SHP77 (cell line): ENCODE measurements at places on chromosomes 4 and X.

GRCh38 chr4:133802359-133803140 lies 399.0 kb downstream of the PABPC4L start:
- no peak for DNase-seq

- DNase-seq = no peak
Measured at GRCh38 chrX:51776851-51777250, 33.6 kb downstream of the GSPT2 start.

DNA sequence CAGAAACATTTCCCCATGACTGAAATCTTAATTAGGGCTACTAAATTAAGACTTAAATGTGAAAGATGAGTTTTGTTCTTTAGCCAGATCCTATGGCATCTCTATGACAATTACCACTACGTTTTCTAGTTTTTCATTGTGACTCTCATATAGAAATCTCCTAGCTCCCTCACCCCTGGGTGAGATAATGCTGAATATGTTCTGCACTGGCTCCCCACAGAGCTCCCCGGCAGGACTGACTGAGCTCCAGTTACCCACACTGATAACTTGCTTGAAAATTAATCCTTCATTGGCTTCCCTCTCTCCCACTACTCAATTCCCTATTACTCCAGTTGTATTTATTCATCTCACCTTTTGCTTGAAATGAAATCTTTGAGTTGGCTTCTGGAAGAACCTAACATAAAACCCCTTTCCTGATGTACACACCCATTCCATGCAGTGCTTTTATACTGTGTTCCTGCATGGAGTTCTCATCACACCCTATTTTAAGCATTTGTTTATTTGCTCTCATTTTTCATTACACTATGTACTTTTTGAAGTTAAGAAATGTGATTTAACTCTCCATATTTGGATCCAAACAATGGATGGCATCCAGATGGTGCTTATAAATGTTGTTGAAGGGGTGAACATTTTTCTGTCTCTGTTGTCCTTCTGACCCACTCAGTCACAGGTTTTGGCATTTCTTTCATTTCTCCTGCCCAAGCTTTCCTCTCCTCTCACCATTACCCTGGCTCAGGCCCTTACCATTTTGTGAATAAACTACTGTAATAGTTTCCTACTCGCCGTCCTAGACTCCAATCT lies 623.4 kb downstream of the SPRY1 start:
- DNase-seq = no peak

DNA sequence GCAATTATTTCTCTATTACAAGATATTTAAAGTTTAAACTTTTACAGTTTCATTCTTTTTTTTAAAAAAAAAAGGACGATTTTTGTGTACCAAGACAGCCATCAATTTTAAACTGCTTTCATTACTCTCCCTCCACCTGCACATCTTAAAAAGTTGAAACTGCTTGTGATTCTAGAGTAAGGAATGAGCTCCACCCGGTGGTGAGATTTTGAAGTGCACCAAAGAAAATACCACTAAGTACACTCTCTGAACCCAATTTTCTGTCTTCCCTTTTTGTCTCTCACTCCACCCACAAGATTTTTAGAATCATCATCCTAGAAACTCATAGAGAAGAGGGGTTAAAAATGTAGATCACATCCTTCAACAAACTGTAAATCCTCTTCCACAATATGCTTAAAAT lies 91.3 kb upstream of the WDR44 start:
- peak; percentile 1 for DNase-seq

GRCh38 chr4:56210397-56210796 lies 176.9 kb downstream of the AASDH start:
- DNase-seq = no peak

GRCh38 chr4:37770016-37770415 lies 56.5 kb upstream of the PGM2 start:
- DNase-seq = no peak

DNA sequence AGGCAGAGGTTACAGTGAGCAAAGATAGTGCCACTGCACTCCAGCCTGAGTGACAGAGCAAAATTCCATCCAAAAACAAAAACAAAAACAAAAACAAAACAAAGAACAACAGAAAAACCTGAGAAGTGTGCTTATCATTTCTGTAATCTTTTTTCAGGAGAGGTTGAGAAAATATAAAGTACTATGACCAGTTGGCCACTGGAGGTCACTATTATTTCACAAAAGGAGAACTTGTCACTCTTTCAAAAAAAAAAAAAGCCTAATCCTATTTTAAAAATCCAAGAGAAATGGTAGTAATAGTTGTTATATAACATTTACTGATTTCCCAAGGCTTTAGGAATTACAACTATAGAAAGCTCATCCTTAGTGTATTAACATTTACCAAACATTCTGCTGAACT lies 24.9 kb upstream of the RNF150 start:
- no peak for DNase-seq

DNA sequence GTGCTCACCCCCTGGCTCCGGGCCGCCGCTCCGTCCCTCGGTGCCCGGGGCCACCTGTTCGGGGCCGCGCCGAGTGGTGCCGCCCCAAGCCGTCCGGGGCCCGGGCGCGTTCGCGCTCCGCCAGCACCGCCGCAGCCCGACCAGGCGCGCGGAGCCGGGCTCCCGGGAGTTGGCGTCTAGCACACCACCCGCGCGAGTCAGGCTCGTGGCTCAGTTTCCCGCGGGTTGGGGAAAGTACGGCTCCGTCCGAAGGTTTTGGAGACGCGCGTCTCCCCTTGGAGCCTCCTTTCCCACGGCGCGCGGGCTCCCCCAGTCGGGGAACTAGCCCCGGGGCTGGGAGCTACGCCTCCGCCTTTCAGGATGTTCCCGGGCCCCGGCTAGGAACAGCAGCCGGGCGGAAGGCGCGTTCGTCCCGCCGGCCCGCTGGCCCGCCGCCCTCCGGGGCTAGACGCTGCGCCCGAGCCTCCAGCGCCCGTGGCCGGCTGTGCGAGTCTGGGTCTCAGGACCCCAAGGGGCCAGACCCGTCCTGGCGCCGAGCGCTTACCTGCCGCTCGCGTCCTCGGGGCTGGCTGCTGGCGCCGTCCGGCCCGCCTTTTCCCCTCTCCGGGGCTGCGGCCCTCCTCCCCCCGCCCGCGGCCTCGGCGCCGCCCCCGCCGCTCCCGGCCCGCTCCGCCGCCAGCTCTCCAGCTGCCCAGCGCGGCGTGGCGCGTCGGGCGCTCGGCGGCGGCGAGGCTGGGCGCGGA lies at the start of gene ADGRG2:
Gene ADGRG2, minus strand, starts transcription at position 571 of the 743 bp plus-strand sequence. CDS start 53,634 bp downstream, outside the sequence.
- DNase-seq = no peak

DNA sequence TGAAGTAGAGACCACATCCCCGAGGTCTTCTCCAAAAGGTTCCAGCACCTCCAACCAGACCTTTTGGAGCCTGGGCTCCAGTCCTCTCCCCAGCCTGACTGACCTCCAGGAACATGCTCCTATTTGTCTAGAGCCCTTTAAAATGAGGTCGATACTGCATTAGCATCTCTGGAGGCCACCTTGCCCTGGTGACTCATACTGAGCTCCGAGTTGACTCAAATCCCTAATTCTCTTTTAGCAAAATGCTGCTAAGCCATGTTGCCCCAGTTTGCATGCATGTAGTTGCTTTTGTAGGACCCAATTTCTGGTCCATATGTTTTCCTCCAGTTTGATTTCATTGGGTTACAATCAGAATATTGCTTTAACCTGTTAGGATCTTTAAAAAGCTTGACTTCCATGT lies 43.5 kb upstream of the CITED1 start:
- DNase-seq = no peak

- no peak for DNase-seq
Measured at GRCh38 chr4:132227151-132227856, 921.8 kb upstream of the PCDH10 start.

- no peak for DNase-seq
Measured at GRCh38 chrX:40496728-40497127, 84.0 kb upstream of the ATP6AP2 start.

GRCh38 chr4:37816006-37816405 lies 10.5 kb upstream of the PGM2 start:
- DNase-seq = no peak

GRCh38 chrX:9539605-9540387 lies 74.9 kb downstream of the TBL1X start:
- DNase-seq = peak; percentile 31

DNA sequence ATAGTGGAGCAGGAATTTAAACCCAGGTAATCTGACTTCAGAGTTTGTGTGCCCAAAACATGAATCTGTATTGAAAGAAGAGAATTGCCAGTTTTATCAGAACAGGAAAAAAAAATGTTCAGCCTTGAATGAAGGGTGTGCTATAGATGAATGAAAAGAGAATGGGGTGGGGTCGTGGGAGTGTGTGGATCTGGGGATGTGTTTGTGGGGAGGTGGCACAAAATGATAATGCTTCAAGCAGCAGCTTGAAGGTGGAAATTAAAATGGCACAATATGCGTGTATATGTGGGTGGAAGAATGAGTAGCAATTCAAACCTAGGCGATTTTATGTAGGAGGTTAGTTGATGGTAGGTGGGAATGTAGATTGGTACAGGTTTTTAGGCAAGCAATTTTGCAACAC lies 122.2 kb downstream of the IL1RAPL1 start:
- DNase-seq = no peak

DNA sequence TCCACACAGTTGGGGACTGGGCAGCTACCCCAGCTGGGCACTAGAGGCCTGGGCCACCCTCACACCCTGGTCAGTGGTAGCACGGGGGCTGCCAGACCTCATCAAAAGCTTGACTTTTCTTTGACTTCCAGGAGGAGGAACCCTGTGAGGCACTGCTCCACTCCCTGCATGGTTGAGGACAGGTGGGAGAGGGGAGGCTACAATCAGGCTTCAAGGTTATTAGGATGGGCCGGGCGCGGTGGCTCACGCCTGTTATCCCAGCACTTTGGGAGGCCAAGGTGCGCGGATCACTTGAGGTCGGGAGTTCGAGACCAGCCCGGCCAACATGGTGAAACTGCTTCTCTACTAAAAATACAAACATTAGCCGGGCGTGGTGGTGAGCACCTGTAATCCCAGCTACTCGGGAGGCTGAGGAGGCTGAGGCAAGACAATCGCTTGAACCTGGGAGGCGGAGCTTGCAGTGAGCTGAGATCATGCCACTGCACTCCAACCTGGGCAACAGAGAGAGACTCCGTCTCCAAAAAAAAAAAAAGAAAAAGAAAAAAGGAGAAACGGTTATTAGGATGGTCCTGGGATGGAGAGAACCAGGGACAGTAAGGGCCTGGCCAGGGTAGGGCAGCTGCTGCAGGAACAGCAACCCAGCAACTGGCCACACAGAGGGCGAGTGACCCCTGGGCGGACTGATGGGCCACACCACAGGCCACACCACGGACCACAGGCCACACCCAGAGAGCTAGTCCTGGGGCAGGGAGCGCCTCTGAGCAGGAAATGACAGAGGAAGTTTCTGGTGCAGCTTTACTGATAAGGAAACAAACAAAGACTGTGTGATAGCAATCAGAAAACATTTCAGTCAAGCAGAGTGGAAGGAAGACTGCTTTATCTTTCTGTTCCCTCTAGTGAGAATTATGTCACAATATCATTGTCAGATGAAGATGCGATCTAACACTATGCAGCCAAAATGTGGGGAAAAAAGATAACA lies 20.5 kb upstream of the OPN1LW start:
- no peak for DNase-seq

DNA sequence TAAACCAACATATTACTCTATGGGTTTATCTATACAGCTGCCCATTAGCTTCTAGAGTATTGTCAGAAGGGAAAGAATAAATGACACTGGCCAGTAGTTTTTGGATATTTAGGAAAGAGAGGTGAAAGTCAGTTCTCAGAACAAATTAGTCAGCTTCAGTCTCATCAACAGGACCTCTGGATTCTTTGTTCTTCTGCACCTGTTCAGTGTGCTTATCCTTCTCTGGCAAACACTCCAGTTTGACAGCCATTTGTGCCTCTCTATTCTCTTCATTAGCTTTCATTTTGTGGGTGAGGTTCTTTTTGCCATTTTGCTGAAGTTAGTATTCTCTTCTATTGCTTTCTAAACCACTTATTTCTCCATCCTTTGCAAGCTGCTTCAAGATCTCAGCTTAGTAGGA lies 107.0 kb downstream of the PCDH18 start:
- no peak for DNase-seq
